ENCODE measurements at places on chromosomes 7 and 10.
A peak's percentile ranks its signal among the peaks of the same experiment; 100 is the strongest.

DNA sequence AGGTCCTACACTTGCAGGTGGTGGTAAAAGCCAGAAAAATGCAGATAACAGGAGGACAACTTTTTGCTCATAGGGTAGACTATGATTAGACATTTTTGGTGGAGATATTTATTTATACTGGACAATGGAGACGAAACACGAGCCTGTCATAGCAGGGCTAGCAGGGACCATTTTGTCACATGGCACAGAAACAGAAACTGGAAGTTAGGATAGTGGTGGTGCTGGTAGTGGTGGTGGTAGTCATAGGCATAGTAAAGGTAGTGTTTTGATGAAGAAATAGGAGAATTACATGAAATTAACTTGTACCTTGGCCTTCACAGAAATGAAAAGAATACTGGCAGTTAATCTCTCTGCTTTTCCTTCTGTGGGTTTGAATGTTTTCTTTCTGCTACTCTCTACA lies 8.8 kb upstream of the MGAM start:
- DNase-seq = no peak

DNA sequence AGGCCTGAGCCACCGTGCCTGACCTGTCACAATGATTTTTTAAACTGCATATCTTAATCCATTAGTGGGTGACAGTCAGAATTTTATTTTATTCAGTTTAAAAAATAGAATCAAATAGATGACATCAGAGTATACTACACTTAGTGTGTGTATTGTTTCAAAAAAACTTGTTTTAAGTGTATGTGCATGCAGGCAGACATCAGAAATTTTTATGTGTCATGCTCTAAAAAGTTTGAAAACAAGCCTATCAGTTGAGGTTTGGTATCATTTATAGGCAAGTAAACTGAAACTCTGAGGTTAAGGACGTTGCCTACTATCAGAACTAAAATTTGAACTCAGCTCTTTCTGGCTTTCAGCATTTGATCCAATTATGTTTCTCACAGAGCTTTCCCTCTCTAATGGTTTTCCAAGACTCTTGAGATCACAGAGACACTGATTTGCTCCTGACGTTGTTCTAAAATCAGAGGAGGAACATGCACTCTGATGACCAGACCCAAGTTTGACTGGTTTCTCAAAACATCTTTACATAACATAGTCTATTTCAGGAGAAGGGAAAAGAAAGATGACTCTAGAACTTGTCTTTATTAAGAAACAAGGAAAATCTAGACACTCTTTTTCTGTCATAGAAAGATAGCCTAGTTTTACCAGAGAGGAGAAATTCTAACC lies 188.6 kb downstream of the AUTS2 start:
- no peak for DNase-seq

DNA sequence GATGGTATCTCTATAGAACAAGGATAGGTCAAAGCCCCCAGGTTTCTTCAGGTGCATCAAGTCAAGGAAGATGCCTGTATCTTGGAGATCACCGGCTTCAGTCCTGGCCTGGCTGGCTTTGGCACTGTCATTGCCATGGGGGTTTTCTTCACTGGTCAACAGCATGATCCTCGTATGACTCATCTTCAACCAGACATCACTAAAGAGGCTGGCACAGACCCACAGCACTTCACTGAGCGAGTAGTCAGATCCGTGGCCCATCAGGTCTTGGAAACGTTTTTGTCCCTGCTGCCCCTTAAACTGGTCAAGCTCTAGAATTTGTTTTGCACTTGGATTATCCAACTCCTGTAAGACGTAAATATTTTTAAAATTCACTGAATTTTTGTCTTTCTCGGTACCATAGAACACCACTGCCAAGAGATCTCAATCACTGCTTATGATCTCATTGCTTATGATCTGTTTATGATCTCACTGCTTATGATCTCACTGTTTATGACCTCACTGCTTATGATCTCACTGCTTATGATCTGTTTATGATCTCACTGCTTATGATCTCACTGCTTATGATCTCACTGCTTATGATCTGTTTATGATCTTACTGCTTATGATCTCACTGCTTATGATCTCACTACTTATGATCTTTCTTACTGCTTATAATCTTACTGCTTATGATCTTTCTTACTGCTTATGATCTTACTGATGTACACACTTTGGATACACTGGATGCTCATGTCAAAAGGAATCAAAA lies 135.2 kb downstream of the CYP26A1 start:
- no peak for DNase-seq

- no peak for DNase-seq
Measured at GRCh38 chr10:127299956-127300689, 103.7 kb upstream of the INSYN2A start.

- DNase-seq = peak; percentile 7
Measured at GRCh38 chr7:116741625-116742316, 69.8 kb downstream of the MET start.

- no peak for DNase-seq
Measured at GRCh38 chr7:142642316-142642715, 107.0 kb upstream of the PRSS1 start.

GRCh38 chr7:100490483-100491191 lies 6.9 kb downstream of the NYAP1 start:
- no peak for DNase-seq

DNA sequence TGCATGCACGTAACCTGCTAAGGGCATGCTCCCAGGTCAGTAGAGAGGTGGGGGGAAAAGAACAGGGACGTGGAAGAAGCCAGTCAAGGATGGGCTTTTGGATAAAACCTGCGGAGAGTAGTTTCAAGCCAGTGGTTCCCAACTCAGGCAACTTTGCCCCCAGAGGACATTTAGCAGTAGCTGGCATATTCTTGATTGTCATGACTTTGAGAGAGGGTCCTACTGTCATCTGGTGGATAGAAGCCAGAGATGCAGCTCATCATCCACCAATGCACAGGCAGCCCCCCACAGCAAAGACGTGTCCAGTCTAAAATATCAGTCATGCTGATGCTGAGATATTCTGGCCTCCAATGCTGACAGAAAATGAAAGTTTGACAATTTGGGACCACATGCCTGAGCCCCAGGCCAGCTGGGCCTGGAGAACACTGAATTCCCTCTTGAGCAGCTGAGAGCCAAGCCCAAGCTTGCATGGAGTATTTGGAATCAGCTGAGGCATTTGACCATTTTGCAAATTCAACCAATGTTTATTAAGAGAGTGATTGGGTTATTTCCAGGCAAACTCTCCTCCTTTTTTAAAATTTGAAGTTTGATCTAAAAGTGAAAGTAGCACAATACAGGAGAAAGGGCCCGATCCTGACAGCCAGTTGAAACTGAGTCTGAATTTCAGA lies 110.0 kb upstream of the C7orf33 start:
- DNase-seq = no peak

DNA sequence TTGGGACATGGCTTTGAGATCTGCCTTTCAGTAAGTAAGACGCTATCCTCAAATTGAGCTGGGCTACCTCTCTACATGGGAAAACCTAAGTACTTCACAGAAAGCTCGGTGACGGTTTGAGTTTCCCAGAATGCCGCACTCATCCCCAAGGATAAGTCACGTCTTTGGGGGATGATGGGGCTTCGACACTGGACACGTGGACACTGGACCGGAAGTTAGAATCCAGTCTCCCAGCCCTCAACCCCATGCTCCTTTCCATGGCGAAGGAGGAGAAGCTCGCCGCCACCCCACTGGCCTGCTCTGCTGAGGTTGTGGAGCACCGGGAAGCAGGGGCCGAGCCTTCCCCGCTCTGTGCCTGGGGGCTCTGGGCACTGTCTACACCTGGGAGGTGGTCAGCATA lies 27.5 kb downstream of the PTPRE start:
- DNase-seq = no peak

- no peak for DNase-seq
Measured at GRCh38 chr10:114367351-114368056, 36.8 kb downstream of the AFAP1L2 start.

DNA sequence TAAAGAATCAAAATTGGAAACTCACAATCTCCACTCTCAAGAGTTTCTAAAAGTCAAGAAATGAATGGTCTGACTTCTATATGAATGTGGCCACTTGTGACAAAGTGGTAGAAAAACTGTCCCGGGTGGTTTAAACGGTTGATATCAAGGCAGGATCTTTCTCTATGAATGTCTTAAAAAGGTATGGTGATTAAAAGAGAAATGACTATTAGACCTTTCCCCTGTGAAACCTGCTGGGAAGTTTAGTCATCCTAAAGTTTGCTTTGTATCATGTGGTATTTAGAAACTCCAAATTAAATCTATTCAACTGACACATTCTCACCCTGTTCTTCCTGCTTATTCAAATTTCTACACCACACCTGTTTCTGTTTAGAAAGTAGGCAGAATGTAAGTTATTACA lies 492.5 kb downstream of the XPNPEP1 start:
- no peak for DNase-seq

GRCh38 chr10:7085913-7086589 lies 324.8 kb downstream of the SFMBT2 start:
- DNase-seq = no peak

- peak; percentile 92 for DNase-seq
Measured at GRCh38 chr10:34280599-34281374, 534.3 kb downstream of the PARD3 start.

DNA sequence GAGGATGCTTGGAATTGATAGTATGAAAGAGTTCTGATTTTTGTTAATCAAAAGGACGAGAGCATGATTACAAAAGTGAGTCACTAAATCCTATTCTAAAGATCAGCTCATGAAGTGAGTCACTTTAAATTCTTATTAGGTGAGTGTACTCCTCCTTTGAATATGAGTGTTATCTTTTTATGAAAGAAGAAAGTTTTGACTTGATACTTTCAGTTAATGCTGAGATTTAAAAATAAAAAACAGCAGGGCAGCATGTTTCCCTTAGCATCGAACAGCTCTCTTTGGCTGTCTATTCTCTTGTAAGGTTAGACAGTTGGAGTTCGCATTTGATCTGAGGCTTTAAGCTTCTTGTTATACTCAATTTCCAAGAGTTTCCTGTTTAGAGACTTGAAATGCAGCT lies 222.0 kb downstream of the TWIST1 start:
- no peak for DNase-seq

Measured in GM04504 (cell line).